ENCODE measurements at places on chromosomes 7 and 10.

DNA sequence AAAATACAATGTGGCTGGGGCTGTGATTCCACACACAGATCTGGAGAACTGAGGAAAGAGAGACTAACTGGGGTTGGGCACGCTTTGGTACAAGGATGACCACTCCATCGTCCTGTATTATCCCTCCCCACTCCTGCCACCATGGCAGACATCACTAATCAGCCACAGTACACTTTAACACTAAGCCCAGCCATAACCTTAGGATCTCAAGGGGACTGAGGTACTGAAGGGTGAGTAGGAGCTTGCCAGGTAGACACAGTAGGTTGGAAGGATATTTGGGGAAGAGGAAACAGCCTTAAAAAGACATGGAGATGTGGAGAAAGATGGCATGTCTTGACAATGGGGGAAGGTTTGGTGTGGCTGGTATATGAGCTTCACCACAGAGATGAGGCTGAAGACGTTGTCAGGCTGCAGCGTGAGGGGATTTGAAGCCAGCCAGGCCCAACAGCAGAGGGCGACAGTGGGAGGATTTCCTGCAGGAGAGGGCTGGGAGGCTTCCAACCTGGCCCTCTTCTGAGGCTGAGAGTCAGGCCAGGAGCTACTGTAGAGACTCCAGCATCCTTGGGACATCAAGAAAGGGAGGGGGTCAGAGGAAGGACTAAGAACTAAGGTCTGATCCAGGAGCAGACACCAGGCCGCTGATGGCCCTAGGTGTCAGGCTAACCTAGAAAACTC is 58.6 kb upstream of the COL13A1 start:
- no peak for DNase-seq

DNA sequence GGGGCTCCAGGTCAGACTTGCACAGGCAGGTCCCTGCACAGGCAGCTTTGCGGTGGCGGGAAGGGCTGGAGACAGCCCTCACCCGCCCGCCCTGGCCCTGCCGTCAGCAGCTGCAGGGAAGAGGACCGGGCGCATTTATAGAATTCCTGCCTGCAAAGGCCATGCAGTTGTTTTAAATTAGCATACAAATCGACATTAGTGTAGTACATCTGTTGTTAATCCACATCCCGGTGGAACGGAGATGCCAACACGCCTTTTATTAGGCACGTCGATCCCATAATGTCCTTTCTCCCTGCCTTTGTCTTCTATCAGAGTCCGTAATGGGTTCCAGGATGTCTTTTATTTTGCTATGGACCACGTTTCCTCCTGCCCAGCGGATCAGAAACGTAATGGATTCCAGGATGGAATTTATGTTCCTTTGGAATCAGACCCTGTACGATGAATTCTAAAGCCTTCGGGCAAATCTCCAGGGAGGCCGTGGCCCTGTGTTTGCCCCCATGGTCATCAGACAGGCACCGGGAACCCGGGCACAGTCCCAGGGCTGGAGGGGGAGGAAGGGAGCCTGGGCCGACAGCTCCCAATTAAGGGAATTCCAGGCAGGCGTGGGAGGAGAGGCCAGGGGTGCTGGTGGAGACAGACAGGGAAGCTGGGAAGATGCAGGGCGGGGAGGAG is 123.9 kb downstream of the COL26A1 start:
- no peak for DNase-seq

- DNase-seq: no peak
These were observed 8.8 kb downstream of the AFAP1L2 start for GRCh38 chr10:114395366-114396022.

DNA sequence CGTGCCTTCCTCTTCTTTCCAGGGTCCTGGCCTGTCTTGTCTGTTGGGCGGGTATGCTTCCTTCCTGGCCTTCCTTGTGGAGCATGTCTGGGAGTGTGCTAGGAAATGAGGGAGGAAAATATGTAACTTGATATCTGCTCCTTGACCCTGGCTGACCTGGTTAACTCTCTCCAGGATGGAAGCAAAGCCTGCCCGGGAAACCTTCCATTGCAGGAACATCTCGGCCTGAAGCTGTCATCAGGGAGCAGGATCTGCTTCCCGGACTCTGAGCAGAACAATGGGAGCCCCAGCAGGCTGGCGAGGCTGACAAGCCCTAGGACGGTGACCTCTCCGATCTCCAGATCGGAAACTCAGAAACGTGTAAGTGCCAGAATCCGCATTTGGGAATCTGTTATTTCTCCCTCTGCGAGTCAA is 340.3 kb downstream of the FRMD4A start:
- no peak for DNase-seq

DNA sequence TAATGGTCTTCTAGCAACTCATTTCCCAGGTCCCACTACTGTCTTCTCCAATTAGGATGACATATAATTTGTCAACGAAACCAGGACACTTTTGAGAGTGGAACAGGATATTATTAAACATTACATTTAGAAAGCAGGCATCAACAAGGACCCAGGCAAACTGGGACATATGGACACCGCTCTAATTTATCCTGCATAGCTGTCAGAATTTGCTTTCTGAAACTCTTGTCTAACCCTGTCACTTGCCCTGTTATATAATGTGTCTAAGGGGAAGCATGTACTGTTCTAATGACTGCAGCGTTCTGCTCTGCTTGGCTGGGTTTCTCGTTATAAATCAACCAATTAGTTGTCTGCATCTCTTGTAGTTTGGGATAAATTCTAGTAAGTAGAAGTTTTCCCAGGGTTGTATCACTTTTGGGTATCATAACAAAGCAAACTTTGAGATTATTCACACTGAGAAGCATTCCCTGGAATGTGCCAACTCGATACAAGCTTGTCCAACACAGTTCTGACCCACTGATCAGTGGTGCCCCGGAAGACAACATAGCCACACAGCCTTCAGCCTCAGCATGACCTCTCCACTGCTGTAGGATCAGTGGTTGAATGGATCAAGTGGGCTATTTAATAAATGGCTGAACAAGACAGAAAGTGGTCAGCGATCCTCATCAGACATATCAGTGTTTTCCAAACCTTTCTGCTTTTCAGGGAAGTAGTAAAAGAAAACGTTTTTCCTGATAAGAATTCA is 228.1 kb downstream of the KIF20B start:
- no peak for DNase-seq

- no peak for DNase-seq
These were observed 30.4 kb downstream of the XPNPEP1 start for GRCh38 chr10:109892931-109893330.

- DNase-seq: no peak
These were observed 106.7 kb downstream of the NKX6-2 start for GRCh38 chr10:132679217-132679595.

GRCh38 chr10:58013406-58013805 is 254.3 kb downstream of the IPMK start:
- DNase-seq: no peak

GRCh38 chr10:114684084-114684821 is 26.2 kb upstream of the ABLIM1 start:
- DNase-seq: no peak

DNA sequence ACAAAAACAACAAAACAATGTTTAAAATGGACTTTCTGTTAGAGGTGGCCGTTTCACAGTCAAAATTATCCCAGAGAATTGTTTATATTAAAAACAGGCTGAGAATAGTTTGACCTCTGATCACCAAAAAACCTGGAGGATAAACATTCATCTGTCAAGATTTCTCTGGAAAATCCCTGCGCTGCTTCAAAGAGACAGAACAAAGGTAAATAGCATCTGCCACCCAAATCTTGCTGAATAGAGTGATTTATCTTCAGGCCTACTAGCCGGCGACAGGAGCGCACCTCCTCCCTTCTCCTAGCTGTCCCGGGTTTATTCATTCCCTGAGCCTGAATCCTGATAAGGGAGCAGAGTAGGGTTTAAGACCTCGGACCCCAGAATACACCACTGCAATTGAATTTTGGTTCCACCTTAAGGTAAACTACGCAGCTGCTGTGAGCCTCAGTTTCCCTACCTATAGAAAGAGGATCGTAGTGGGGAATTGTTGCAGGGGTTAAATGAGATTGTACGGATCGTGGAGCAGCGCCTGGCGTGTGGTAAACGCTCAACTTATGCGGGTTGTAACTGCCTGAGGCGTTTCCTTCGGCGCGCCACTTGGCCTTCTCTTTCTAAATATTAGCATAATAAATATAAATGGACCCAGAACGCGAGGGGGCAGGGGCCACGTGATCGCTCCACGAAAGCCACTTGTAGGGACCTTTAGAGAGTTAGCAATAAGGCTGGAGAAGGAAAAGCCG is 498 bp upstream of the ST7 start:
- no peak for DNase-seq

- no peak for DNase-seq
These were observed 7.4 kb downstream of the CREB5 start for GRCh38 chr7:28419716-28420115.

DNA sequence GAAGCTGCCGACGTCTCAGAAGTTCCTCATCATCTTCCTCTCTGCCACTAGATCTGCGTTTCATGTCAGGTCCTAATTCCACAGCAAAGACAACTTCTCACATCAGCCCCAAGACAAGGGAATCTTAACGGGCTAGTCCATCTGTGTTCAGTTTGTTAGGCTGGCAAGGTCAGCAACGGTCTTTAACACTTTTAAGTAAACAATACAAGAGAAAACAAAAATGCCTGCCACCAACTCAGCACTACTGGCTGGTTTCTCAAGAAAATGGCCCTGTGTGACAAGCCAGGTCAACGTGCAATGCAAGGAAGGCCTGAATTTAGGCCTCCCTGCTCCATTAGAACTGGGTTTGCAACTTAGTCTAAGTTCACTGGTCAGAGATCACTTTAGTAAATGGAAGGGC is 41.0 kb upstream of the AFAP1L2 start:
- no peak for DNase-seq

DNA sequence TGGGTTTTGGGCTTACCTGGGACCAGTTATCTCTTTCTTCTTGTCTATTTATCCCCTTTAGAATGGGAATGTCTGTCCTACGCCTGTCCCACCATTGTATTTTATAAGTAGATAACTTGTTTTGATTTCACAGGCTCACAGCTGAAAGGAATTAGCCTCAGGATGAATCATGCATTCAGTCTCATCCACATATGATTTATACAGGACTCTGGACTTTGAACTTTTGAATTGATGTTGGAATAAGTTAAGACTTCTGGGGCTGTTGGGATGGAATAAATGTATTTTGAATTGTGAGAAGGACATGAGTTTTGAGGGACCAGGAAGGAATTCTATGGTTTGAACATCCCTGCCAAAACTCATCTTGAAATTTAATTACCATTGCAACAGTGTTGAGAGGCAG is 112.6 kb downstream of the AMPH start:
- DNase-seq: no peak

GRCh38 chr7:155694851-155695250 is 50.4 kb downstream of the RBM33 start:
- no peak for DNase-seq

DNA sequence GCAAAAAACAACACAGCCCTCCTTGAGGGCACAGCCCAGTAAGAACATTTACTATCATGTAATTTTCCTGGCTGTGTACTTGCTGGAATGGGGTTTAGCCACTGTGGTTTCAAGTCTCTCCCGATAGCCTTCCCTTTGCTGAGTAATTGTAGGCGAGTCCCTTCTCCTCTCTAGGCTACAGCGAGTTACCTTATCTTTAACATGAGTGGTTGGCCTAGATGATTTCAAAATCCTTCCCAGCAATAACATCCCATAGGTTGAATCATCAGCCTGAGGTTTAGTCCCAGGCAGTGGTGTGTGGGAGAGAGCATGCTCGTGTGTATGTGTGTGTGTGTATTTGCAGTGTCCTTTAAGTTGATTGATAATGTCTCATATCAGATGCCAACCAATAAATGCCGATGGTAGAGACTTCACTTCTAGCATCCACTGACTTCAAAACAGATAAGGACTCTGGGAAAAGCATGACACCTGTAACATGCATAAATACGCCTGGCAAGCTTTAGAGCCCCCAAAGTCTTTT is 142.9 kb upstream of the ZMIZ1 start:
- no peak for DNase-seq

- no peak for DNase-seq
These were observed 1177.6 kb upstream of the C7orf33 start for GRCh38 chr7:147412782-147413556.

DNA sequence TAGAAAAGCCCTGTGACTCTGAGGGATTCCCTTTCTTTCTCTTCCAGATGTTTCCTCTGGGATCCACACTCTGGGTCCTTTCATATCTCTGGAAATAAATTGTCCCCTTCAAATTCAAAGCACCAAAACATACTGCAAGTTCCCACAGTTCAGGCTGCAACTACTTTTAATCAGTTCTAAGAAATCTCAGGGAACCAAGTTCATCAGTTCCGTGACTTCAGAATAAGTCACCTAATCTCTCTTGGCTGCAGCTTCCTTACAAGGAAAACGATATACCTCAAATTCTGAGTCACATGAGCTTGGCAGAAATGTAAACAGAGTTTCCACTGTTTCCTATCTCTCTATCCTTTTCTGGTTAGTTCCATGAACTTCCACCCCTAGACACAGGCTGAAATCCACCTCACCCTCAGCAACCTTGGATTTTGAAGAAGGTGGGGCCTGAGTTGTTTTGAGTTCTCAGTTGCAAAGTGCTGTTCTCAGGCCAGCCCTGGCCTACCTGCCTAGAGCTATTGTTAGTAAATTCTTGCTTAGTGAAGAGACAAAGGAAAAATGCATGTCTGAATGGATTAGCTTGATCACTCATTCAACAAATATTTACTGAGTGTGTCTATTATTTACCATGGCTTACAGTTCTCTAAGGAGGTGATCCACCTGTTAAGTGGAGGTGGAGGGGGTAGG is 59.3 kb upstream of the IL6 start:
- no peak for DNase-seq

DNA sequence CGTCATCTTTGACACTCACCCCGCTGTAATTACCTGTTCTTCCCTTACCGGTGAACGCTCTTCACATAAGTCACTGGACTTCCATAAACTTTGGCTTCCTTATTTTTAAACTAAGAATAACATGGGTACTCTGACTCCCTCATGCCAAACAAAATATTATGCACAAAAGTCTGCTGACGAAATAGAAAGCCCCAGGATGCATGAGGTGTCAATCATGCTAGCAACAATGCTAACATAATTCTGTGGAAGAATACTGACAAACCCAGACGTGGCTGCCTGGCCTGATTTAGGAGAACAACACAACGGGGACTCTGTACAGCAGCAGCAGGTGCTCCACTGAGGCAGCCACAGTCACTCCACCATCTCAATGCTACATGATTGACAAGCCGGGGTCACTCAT is 137.5 kb downstream of the CCDC71L start:
- DNase-seq: no peak

- no peak for DNase-seq
These were observed 87.3 kb upstream of the STK17A start for GRCh38 chr7:43495572-43495971.

GRCh38 chr7:131152766-131153165 is 174.9 kb upstream of the MKLN1 start:
- DNase-seq: no peak

GRCh38 chr7:156544919-156545715 is 95.5 kb upstream of the RNF32 start:
- no peak for DNase-seq
